Activated naive CD4-positive, alpha-beta T cell treated with Interleukin-2 at 50 U/mL for 16 hours (primary cell): ENCODE measurements at places on chromosomes 12 and 14.

DNA sequence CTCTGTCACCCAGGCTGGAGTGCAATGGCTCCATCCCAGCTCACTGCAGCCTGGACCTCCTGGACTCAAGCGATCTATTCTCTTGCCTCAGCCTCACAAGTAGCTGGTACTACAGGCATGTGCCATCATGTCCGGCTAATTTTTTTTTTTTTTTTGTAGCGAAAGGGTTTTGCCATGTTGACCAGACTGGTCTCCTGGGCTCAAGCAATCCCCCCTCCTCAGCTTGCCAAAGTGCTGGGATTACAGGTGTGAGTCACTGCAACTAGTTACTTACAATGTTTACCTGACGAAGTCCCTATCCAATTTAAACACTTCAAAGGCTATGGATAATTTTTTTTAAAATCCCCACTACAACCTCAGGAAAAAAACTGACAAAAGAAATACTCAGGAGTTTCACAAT, 1.8 kb downstream of the KRR1 start:
- no peak for DNase-seq

DNA sequence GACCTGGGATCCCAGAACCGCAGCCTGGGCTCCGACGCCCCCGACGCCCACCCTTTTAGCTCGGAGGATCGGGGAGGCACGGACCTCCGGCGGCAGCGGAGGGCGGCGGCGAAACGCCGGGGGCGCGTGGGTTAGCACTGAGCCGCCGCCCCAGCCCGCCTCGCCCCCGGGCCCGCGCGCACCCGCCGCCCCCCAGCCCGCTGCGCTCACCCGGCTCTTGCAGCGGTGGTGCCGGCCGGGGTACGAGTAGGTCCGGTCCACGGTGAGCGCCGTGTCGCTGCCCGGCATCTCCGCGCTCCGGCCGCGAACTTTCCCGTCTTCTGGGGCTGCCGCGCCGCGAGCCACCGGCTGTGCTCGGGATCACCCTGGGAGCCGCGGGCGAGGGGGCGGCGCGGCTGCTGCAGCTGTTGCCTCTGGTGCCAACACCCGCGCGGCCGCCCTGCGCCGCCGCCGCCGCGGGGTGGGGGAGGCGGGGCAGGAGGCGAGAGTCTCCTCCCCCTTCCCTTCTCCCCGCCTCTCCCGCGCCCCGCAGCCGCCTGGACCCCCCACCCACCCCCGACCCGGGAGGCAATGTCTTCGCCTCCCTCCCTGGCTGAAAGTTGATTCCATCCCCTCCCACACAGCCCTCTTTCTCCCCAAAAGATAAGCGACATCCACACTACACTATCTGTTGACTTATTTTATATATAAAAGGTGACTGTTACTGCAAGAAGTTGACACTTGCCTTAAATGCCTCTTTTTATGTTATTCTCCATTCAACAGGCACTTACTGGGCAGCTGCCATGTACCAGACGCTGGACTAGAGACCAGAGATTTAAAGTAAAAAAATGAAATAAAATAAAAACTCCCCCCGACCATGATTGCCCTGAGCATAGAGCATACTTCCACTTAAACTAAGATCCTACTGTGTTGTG, at the start of gene TMCC3:
TSS of gene TMCC3 (minus strand) at position 415 of the 914 bp plus-strand sequence. CDS start at position 288, 127 bp downstream.
- peak; percentile 20 for DNase-seq

GRCh38 chr12:74317078-74317601, 220.5 kb upstream of the ATXN7L3B start:
- no peak for DNase-seq

GRCh38 chr14:55699131-55700057, 119.4 kb downstream of the KTN1 start:
- DNase-seq, result no peak

- no peak for DNase-seq
These were observed 2.7 kb downstream of the GALNT9 start for GRCh38 chr12:132326646-132327045.

DNA sequence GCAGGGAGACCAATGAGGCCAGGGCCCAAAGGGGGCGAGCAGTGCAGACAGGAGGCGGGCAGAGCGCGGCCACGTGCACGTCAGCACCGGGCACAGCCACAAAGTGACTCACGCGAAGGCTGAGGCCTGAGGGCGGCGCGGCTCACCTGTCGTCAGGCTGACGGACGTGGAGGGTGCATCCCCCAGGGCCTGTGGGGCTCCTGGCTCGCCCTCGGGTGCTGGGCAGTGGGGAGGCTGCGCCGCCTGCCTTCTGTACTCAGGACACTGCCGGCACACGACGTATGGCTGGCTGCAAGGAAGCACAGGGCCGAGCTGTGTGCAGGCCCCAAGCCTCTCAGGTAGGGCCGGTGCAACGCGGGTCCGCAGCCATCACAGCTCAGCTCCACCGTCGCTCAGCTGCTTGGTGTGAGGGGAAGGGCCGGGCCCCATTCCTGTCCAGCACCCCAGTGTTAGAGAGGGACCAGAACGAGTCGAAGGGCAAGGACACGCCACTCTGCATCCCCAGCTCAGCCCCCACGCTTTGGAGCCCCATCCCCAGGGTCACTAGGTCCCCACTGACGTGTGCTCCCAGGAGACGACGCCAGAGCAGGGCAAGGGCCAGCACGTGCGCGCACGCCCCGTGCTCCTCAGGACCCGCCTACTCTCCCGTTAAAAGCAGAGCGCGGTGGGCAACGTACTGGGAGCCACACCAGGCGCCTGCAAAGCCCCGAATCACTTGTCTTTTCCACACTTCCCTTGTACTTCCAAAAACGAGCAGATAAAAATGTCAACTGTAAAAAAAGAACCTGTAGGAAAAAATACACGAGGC, 24.8 kb upstream of the GOLGA3 start:
- DNase-seq, result no peak

DNA sequence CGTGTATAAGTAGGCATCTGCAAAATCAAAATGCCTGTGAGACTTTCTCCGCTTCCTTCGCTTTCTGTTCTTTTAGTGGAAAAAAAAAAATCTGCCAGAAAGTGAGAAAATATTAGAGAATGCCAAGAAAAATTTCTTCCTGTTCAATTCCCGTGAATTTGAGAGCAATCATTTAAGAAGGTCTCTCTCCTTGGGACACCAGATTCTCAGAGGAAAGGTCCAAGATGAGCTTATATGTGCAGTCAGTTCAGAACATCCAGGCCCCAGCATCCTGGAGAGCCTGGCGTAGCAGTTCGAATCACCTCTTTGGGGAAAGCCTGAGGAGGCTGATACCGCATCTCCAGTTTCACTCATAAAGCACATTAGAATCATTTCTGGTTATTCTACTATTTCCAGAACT, 912.8 kb downstream of the GALC start:
- no peak for DNase-seq

DNA sequence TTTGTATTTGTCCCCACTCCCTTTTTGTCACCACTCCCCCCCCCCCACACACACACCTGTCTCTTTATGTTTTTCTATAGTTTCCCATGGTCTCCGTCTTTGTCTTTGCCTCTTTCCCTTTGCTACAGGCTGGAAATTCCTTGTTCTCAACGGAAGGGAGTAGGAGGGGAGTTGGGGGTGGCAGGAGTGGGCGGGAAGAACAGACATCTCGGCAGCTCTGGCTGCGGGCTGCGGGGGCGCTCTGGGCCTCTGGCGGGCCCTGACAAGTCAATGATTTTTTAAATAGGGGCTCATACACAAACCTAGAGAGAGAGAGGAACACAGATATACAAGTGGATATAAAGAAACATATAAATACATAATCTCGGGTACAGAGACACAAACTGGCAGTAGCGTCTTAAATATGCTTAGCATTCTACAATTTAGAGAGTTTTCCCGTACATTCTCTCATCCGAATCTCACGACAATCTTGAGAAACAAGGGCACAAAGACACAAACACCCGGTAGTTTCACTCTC, 2.4 kb upstream of the NAB2 start:
- peak; percentile 62 for DNase-seq

GRCh38 chr12:106235770-106236169, 12.1 kb downstream of the CKAP4 start:
- no peak for DNase-seq

GRCh38 chr12:104569346-104570173, 112.8 kb downstream of the CHST11 start:
- DNase-seq, result peak; percentile 37

DNA sequence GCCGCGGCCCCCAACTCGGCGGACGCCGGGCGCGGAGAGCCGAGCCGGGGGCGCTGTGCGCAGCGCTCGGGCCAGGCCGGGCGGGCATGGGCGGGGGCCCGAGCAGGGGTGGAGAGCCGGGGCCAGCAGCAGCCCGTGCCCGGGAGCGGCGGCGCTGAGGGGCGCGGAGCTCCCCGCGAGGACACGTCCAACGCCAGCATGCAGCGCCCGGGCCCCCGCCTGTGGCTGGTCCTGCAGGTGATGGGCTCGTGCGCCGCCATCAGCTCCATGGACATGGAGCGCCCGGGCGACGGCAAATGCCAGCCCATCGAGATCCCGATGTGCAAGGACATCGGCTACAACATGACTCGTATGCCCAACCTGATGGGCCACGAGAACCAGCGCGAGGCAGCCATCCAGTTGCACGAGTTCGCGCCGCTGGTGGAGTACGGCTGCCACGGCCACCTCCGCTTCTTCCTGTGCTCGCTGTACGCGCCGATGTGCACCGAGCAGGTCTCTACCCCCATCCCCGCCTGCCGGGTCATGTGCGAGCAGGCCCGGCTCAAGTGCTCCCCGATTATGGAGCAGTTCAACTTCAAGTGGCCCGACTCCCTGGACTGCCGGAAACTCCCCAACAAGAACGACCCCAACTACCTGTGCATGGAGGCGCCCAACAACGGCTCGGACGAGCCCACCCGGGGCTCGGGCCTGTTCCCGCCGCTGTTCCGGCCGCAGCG, 639 bp downstream of the FZD10 start:
- DNase-seq, result no peak

GRCh38 chr12:80352474-80352873, 91.6 kb upstream of the PTPRQ start:
- no peak for DNase-seq

- DNase-seq, result no peak
These were observed 92.5 kb downstream of the DPF3 start for GRCh38 chr14:72801381-72801812.

GRCh38 chr12:120376009-120376408, 7.0 kb upstream of the MSI1 start:
- DNase-seq, result no peak

GRCh38 chr14:76306131-76306530, 69.8 kb upstream of the ESRRB start:
- no peak for DNase-seq

- no peak for DNase-seq
These were observed 26.6 kb downstream of the NRDE2 start for GRCh38 chr14:90305176-90305601.

- DNase-seq, result no peak
These were observed 16.9 kb downstream of the CCDC88C start for GRCh38 chr14:91400696-91401095.

- DNase-seq, result no peak
These were observed 31.4 kb downstream of the TPH2 start for GRCh38 chr12:71970031-71970430.

DNA sequence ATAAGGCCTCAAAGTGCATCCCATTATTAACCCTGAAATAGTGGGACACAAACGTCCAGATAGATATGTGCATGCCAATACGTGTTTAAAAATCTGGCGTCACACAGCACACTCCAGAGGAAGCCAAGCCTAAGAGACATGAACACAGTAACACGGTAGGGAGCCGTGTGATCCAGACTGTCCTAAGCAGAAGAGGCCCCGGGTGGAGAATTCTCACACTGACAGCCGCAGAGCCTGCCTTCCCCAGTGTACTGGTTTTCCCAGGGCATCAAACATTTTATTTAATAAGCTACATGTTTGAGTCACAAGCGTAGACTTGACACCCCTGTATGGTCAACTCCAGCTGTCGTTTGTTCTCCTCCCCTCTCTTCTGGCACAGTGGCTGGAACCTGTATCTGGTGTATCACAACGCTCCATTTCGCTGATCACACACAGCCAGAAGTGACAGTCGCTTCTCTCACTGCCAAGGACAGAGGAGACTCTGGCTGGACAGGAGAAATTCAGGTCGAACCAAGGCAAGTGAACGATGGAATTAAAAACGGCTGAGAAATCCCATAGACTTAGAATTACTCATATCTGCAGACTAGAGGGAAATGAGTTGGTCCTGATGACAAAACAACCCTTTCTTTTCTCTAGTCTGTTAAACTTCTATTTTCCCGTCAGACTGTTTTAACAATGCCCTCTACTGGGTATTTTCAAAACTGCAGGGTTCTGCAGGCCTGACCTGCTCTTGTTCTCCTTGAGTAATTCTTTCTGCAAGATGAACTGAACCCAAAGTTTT, 359.9 kb downstream of the RGS6 start:
- DNase-seq, result no peak

DNA sequence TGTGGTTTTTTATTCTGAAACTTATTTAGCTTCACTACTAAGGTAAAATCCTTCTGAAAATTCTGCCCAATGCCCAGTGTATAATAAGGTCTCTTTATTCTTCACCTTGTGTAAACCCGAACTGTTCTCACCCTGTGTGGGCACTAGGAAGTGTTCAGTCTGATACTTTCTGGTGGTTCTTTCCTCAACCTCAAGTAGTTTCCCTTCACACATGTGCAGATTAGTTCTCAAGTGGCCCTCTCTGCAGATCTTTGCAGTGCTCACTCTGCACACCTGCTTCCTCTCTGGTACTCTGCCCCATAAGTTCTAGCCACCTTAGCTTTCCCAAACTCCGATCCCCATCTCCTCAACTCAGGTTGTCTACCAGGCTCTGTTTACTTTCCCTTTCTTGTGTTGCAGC, 61.6 kb downstream of the RAD51B start:
- no peak for DNase-seq

GRCh38 chr12:71142016-71142415, 15.8 kb downstream of the TSPAN8 start:
- no peak for DNase-seq

DNA sequence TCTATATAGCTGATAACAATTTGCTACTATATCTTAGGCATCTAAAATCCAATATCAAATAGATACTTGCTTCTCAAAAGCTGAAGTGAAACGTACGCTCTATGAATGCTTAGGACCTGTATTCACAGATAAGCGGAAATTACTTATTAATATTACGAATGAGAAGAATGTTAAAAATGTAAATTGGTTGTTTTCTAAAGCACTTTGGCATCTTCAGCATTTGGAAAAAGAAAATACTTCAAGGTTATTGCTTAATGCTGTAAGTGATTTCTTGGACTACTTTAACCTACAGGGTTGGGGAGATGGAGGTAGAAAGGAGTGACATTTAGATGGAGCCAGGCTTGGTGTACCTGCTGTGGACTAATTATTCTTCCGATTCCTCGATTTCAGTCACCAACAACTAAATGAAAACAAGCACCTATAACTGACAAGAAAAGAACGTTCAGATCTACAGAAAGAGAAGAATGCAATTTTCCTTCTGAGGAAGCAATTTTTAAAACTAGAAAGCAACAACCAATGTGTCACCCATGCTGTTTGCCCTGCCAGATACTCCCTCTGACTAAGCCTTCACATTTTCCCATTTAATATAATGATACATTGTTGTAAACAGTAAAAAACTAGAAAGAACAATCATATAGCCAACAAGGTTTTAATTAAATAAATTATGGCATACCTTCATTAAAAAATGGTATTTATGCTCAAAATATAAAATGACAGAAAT, 49.3 kb downstream of the SLC25A21 start:
- DNase-seq, result no peak
